ENCODE measurements at places on chromosomes 11 and 22. TPM values are rescaled to one million over a fixed set of nuclear protein-coding genes. Genes with fewer than 3 reads are reported as not detected.

DNA sequence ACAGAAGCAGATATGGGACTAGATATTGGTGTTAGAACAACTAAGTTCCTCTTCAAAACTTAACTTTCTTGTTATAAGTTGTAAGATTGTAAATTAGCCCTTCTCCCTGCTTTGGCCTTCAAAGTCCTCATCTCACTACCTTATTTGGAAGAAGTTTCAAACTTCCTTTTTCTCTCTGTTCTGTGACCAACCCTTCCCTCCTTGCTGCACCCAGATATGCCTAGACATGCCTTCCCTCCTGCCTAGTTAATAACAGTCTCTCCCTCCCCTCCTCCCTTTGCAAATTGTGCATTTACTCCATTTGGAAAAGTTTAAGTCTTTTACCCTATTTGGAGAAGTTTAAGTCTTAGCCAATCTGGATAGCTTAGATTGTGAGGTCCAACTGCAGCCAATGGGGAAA is 4.9 kb downstream of the OR52K2 start:
- no peak for DNase-seq

The NAALAD2 gene
- 4.8 TPM for total RNA-seq

DNA sequence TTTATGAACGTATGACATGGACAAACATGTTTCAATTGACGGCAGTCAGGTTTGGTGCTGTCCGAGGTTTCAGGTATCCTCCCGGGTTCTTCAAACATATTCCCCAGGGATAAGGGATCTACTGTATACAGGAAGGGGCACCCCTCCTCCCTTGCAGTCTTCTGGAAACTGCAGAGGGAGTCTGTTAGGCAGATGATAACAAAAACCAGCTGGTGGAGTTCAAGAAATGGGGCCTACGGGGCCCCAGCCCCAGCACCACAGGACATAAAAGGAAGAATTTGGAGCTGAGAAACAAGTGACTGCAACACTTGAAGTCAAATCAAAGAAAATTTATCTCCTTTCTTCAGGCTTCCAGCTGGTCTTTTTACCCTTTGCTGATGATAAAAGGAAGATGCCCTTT is 32.1 kb downstream of the SNU13 start:
- DNase-seq: no peak

DNA sequence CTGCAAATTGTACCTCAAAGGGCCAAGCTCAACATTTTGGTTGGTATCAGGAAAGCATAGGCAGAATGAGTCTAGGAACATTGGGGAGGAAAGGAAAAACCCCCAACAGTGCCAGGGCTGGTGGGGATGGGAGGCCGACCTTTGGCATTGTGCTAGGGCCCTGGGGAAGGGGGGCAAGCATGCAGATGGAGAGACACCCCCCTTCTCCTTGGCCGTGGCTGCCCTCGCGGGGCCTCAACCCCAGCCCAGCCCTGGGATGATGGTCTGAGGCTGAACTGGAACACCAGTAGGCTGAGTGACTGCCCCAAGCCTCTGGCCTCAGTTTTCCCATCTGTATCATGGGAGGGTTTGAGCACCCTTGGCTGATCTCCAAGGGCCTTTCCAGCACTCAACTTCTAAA is 40.0 kb downstream of the GDPD5 start:
- DNase-seq: no peak

- no peak for DNase-seq
Observed at GRCh38 chr22:21069375-21069774, 23.6 kb downstream of the LRRC74B start.

- DNase-seq: no peak
Observed at GRCh38 chr11:93623179-93623578, 38.3 kb upstream of the CEP295 start.

- DNase-seq: no peak
Observed at GRCh38 chr11:106276859-106277436, 199.5 kb downstream of the AASDHPPT start.

DNA sequence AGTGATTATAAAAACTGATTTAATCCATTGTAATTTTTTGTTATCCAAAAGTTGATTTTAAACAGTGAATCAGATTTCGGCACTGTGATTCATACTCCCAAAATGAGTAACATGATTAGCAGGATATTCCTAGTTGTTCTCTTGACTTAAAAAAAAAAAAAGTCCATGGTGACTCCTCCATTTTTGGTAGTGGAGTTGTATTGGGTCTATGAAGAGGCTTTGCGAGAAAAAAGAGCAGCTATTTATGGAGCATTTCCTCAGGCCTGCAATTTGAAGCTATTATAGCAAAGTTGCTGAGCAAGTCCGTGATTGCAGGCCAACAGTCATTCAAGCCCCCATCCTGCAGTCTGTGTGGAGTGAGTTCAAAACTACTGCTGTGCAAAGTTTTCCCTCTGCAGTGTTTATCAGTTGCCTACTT is 28.8 kb downstream of the YAP1 start:
- no peak for DNase-seq

The OR8D1 gene
- not detected for total RNA-seq
